ENCODE measurements at places on chromosomes 1 and 21. TPM values are rescaled to one million over a fixed set of nuclear protein-coding genes. Genes with fewer than 3 reads are reported as not detected.
A peak's percentile ranks its signal among the peaks of the same experiment; 100 is the strongest.

DNA sequence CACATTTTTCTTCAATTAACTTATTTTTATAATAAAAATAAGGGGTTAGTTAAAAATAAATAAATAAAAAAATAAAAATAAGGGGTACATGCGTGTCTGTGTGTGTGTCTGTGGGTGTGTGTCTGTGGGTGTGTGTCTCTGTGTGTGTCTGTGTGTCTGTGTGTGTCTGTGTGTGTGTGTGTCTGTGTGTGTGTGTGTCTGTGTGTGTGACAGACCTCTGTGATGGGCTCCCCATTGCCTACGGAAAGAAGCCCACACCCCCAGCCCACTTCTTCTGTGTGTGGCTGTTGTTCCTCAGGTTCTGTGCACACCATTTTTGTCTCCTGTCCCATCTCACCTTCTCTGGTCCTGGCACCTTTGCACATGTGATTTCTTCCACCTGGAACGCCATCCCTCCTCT lies 9.9 kb downstream of the PHLDA3 start:
- H3K4me3 ChIP-seq: no peak overlapping the region
- H3K4me1 ChIP-seq: peaks cover 67% of the 10 kb centered on the region
- DNase-seq: no peak
- H3K27me3 ChIP-seq: no peaks in the 10 kb centered on the region

GRCh38 chr1:201048521-201048920 lies 25.0 kb upstream of the KIF21B start:
- no peak for DNase-seq
- no peaks in the 10 kb centered on the region for H3K36me3 ChIP-seq
- no peak overlapping the region for H3K27ac ChIP-seq
- H3K4me1 ChIP-seq: 0 out of 2 replicates have a peak, but pooled peaks cover 4% of the 10 kb centered on the region
- H3K27me3 ChIP-seq: peaks cover 38% of the 10 kb centered on the region

The BEST4 gene
- 0.32 TPM for total RNA-seq

The PEA15 gene
- total RNA-seq: 415 TPM

DNA sequence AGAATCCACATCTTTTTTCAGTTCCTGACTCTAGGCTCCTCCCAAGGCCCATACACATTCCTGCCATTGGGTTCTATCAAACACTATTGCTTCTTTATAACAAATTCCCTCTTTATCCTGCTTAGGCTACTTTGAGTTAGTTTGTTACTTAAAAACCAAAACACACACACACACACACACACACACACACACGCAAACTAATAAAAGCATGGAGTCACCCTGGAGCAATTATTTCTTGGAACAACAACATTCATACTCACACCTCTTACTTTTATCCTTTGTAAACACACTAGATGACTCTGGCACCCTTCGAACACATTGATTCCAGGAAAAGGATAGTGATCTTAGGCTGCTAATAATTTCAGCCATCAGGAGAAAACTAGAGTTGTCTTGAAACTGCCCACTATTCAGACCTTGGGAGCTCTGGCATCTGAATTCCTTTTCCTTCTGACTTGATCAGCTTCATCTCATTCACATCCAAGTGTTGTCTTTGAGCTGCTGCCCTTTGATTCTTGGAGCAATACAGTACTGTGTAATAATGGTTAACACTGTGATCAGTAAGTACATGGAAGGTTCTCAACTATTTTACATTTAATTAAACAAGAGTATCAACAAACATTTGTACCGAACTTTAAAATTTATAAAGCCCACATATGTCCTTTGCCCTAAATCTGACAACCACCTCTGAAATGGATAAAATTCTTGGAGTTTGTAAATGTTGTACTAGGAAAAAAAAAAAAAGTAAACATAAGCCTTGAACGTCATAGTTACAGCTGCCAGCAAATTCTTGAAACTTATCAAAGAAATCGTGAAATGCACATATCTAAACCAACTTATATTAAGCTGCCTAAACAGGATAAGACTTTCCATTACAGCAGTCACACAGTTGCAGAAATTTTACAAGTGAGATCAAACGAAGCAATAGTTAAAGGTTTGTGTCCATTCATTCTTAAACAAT lies 2.8 kb upstream of the SEC22B start:
- H3K36me3 ChIP-seq: no peaks in the 10 kb centered on the region
- H3K27me3 ChIP-seq: no peaks in the 10 kb centered on the region
- H3K4me1 ChIP-seq: peaks cover 20% of the 10 kb centered on the region
- H3K4me3 ChIP-seq: peak overlapping the region; percentile 47
- peak; percentile 71 for DNase-seq

- H3K36me3 ChIP-seq: no peaks in the 10 kb centered on the region
- H3K4me3 ChIP-seq: no peak overlapping the region
- H3K4me1 ChIP-seq: peaks cover 14% of the 10 kb centered on the region
- H3K27ac ChIP-seq: no peak overlapping the region
Observed at GRCh38 chr1:234774971-234775370, 165.0 kb upstream of the IRF2BP2 start.

DNA sequence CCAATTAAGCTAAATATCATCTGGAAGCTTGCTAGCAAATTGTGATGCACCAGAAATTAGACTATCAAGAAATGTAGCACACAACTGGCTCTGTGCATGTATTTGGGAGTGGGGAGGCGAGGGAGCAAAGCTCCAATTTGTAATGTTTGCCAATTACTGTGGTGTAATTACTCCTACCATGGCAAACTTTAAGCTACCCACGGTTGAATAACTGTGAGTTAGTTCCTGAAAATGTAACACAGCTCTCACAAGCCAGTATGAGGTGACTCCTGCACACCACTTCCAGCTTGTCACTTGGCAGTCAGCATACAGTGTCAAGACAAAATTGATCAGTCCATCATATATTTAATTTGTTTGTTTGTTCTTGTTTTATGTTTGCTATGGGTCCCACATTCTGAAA lies 141.2 kb downstream of the TM2D1 start:
- no peak overlapping the region for H3K27ac ChIP-seq
- no peaks in the 10 kb centered on the region for H3K36me3 ChIP-seq
- no peak for DNase-seq
- no peaks in the 10 kb centered on the region for H3K27me3 ChIP-seq
- H3K4me3 ChIP-seq: no peak overlapping the region

The ATP6V1G3 gene
- not detected for total RNA-seq

DNA sequence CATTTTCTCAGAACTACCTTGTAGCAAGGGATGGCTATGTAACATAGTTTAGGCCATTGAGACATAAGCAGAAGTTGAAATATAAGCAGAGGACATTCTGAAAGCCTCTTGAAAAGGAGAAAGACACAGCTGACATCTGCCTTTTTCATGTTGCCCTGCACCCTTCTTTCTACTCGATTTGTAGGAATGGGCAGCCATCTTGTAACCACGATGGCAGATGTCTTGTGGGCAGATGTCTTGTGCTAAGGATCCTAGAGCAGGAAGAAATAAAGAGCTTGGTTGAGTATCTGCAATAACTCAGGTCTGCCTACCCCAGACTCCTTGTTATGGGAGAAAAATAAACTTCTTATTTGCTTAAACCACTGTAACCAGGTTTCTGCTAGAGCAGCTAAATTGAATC lies 351.0 kb downstream of the PDE4B start:
- H3K36me3 ChIP-seq: no peaks in the 10 kb centered on the region
- H3K4me3 ChIP-seq: no peak overlapping the region
- peaks cover 9% of the 10 kb centered on the region for H3K4me1 ChIP-seq
- H3K27ac ChIP-seq: no peak overlapping the region
- H3K27me3 ChIP-seq: no peaks in the 10 kb centered on the region
- no peak for DNase-seq

GRCh38 chr1:211538287-211538686 lies 40.7 kb downstream of the SLC30A1 start:
- no peaks in the 10 kb centered on the region for H3K27me3 ChIP-seq
- DNase-seq: no peak
- H3K27ac ChIP-seq: no peak overlapping the region

The CDC7 gene
- total RNA-seq: 3.5 TPM

The APOBEC4 gene
- not detected for total RNA-seq

DNA sequence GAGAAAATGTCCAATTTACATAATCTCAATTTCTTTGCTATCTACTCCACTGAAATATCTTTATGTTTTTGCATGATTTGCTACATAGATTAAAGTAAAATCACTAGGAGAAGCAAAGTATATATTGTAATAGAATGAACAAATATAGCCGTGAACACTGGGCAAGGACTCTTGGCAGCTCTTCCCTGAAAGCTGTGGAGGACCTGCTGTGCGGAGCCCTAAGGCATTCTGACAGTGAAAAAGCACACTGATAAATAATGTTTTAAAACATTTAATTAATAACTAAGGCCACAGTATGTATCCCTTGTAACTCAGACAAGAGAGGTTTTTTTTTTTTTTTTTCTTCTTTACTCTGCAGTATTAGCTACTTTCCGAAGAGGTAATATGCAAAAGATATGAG lies 256.1 kb upstream of the DPYD start:
- no peaks in the 10 kb centered on the region for H3K4me1 ChIP-seq
- H3K27ac ChIP-seq: no peak overlapping the region
- no peaks in the 10 kb centered on the region for H3K36me3 ChIP-seq

- H3K4me3 ChIP-seq: no peak overlapping the region
- no peak for DNase-seq
- no peaks in the 10 kb centered on the region for H3K27me3 ChIP-seq
- no peaks in the 10 kb centered on the region for H3K4me1 ChIP-seq
- H3K36me3 ChIP-seq: no peaks in the 10 kb centered on the region
Observed at GRCh38 chr1:173562813-173563212, 40.1 kb downstream of the SLC9C2 start.

GRCh38 chr1:54980528-54981241 lies at the start of gene TMEM61:
Gene TMEM61 (plus strand): TSS chr1:54980628. CDS start chr1:54981066, 438 bp downstream.
- peak within 1 kb of the TSS; percentile 44 for H3K4me3 ChIP-seq
- peak; percentile 24 for DNase-seq
- H3K36me3 ChIP-seq: no peaks in the 10 kb centered on the region
- no peak within 1 kb of the TSS for H3K27ac ChIP-seq

The S100A2 gene
- 9.0 TPM for total RNA-seq

DNA sequence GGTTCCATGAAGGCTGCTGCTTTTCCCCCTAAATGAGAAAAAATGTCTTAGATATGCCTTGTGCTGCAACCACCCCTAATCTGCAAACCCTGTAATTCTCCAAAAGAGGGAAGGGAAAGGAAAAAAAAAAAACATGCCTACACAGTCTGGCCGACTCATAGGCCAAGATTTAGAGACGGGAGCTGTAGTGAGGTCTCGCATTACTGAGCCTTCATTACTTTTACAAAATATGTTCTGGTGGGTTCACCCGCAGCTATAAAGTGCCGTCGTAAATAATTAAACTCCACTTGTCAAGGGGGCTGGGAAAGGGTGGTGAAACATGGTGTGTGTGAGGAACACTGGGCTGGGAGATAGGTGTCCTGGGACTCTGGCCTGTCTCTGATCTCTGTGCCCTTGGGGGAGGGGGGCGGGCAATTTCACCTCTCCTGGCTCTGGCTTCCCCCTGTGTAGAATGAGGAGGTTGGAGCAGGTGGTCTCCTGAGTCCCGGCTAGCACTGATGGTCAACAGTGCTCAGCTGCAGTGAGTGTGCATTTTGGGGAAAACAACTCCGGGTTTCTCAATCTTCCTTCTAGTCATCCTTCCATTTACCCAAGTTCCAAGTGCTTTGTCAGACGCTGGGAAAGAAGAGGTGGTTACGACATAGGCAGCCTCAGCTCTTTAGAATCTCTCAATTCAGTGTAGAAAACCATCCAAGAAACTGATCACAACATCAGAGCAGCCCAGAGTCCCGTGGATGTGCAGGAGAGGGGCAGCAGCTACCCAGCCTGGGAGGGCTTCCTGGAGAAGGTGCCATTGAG lies 82.3 kb downstream of the ACTL8 start:
- no peaks in the 10 kb centered on the region for H3K27me3 ChIP-seq
- peak; percentile 83 for DNase-seq
- H3K4me3 ChIP-seq: no peak overlapping the region
- no peaks in the 10 kb centered on the region for H3K4me1 ChIP-seq

The RAD54L gene
- 3.0 TPM for total RNA-seq

- no peak overlapping the region for H3K4me3 ChIP-seq
- H3K27me3 ChIP-seq: no peaks in the 10 kb centered on the region
- no peak overlapping the region for H3K27ac ChIP-seq
- no peaks in the 10 kb centered on the region for H3K4me1 ChIP-seq
Observed at GRCh38 chr1:43340559-43340958, 2.9 kb downstream of the MPL start.

The LIN9 gene
- total RNA-seq: 2.8 TPM

Data from GM23248 (cell line).